ENCODE measurements at places on chromosomes 3 and 15. TPM values are rescaled to one million over a fixed set of nuclear protein-coding genes. Genes with fewer than 3 reads are reported as not detected.
A peak's percentile ranks its signal among the peaks of the same experiment; 100 is the strongest.

- DNase-seq: no peak
These were observed 24.6 kb downstream of the PGBD4 start for GRCh38 chr15:34126522-34126921.

Gene FAM81A
- polyA plus RNA-seq: 26.7 TPM

DNA sequence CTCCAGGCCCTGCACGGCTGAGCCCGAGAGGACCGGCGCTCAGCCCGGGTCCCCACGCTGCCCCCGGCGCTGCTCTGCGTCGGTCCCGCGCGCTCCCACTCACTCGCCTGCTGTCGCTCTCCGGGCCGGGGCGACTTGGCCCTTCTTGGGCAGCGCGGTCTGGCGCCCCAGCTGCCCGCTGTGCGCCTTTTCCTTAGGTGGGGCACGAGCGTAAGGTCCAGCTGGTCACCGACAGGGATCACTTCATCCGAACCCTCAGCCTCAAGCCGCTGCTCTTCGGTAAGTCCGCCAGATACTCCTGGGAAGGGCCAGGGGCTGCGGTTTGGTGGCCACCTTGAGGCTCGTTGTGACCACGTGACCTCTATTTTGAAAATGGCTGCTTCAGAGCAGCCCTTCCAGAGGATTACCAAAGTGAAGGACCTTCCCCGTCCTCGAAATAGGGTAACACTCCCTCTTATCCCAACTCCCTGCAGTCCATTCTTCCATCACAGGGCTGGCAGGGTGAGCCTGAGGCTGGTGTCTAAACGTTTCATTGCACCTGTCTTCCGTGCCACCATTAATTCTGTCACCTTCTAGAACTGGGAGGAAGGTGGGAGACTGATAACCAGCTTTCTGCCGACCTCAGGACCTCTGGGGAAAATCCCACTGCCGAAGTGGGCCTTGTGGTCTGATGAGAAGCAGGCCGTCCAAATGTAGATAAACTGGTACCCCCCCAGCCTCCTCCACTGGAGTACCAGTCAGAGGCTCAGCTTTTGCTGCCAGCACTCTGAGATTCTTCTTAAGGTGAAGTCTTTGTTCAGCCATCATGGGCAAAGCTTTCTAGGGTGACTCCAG, 812 bp downstream of the P4HTM start:
- DNase-seq: peak; percentile 16

Gene ZNF385D
- polyA plus RNA-seq: 15.9 TPM

- DNase-seq: no peak
These were observed 21.6 kb upstream of the PLXNA1 start for GRCh38 chr3:126961191-126961790.

DNA sequence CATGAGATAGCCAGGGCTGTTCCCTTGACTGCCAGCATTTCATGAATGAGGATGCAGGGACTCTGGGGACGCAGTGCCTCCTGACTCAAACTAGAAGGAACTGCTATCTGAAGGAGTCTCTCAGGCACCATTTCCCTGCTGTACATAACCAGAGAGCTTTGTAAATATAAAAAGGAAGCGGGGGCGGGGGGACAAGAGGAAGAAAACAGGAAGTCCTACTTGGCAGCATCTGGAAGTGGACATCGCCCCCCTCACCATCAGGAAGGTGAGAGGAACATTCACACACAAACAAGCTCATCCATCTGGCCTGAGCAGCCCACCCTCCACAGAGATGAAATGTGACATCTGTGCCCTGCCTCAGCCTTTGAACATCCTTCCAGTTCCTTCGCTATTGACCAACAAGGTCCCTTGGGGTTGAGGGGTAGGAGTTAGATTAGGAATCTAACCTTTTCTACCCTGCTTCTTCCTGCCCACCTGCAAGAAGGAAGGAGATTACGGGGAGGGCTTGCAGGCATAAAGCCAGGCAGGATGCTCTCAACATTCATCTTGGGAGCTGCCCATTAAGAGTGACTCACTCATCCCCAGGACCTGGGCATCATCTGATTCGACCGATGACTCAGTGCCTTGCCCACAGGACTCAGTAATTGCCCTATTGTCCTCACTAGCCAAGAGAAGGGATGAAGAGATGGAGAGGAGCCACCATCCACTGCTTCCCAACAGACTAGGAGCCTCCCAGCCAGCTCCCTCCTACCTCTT, 31.9 kb downstream of the SH3BP5 start:
- DNase-seq: no peak

Gene DUSP7
- polyA plus RNA-seq: 20.7 TPM

DNA sequence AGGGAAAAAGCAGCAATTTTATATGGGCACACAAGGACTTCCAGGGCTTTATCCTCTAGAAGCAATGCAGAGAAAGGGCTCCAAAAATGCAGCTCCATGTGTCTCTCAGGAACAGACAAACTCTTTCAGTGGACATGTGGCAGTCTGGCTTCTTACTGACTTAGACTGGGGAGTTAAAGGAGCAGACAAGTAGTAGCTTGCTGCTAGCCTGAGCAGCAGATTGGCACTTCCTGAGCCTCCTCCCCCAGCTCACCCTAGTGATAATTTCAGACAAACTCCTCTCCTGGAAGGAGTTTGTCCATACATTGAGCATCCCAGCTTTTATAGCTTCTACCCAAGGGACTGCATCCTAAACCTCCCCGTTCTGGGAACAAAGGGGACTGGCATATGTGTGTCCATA, 101.7 kb upstream of the MANF start:
- no peak for DNase-seq

Gene CORO2B
- polyA plus RNA-seq: 26.8 TPM

Gene SHF
- polyA plus RNA-seq: 19.2 TPM

GRCh38 chr15:51765751-51766150, 14.4 kb downstream of the TMOD2 start:
- DNase-seq: no peak
